ENCODE measurements at places on chromosomes 12 and 14. TPM values are rescaled to one million over a fixed set of nuclear protein-coding genes. Genes with fewer than 3 reads are reported as not detected.

GRCh38 chr12:123089631-123090353, 61.1 kb downstream of the PITPNM2 start:
- no peaks in the 10 kb centered on the region for H3K36me3 ChIP-seq
- H3K4me3 ChIP-seq = no peak overlapping the region
- peaks cover 63% of the 10 kb centered on the region for H3K4me1 ChIP-seq
- peak overlapping the region; percentile 53 for H3K27ac ChIP-seq

- DNase-seq = no peak
- no peaks in the 10 kb centered on the region for H3K4me1 ChIP-seq
- H3K27me3 ChIP-seq = no peaks in the 10 kb centered on the region
- no peak overlapping the region for H3K27ac ChIP-seq
- H3K4me3 ChIP-seq = no peak overlapping the region
Observed at GRCh38 chr12:48446161-48446776, 26.1 kb upstream of the ANP32D start.

DNA sequence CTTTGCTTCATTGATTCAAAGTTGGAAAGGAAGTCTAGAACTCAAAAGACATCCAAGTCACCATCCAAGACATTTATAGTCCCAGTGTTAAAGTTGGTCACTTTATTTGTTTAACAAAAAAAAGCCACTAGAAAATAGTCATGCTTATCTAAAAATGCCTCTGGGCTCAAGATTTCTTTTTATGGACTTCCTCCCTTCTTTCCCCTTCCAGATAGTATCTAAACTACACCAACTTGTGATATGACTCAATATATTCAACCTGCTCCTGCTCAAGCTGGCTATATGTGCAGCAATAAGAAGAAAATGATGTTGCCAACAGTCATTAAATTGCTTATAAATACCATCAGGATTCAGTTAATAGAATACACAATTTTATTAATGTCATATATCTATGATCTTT, 1177.1 kb downstream of the FLRT2 start:
- peaks cover 12% of the 10 kb centered on the region for H3K4me1 ChIP-seq
- H3K4me3 ChIP-seq = no peak overlapping the region
- H3K27ac ChIP-seq = no peak overlapping the region
- no peak for DNase-seq
- no peaks in the 10 kb centered on the region for H3K36me3 ChIP-seq

- no peak overlapping the region for H3K27ac ChIP-seq
- H3K4me3 ChIP-seq = no peak overlapping the region
- H3K4me1 ChIP-seq = no peaks in the 10 kb centered on the region
- DNase-seq = no peak
- no peaks in the 10 kb centered on the region for H3K27me3 ChIP-seq
Observed at GRCh38 chr12:16272222-16272621, 5.3 kb downstream of the SLC15A5 start.

GRCh38 chr12:13379531-13380188, 183.1 kb downstream of the EMP1 start:
- H3K27me3 ChIP-seq = no peaks in the 10 kb centered on the region
- H3K4me1 ChIP-seq = no peaks in the 10 kb centered on the region
- no peak overlapping the region for H3K4me3 ChIP-seq

DNA sequence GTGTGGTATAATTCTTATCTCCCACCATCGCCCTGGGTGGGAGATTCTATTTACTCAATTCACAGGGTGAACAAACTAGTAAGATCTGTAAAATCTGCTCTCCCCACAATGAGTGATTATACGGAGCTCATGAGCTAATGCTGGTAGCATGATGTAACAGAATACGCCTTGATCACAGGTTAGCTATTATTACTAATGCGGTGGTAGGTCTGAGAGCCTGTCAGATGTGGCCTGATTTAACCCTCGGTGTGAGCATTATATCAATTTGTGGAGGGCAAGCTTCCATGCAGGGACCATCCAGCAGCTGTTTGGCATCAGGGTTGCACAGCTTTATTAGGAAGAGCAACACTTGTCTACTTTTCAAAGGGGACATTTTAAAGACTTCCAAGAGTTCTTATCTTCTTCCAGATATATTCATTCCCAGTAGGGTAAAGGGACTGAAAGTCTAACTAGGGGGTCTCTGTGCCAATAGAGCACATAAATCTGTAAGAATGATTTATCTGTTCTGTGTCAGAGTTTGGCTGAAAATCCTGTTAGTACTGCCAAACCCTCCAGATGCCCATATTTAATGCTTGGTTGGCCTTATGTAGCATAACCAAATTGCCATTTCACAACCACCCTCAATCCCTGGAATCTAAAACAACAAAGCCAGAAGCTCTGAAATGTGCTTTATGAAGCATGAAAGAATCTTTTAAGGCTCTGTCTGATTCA, 18.7 kb downstream of the TSHR start:
- H3K36me3 ChIP-seq = no peaks in the 10 kb centered on the region
- H3K4me3 ChIP-seq = no peak overlapping the region
- H3K4me1 ChIP-seq = peaks cover 4% of the 10 kb centered on the region
- no peak for DNase-seq

- H3K4me3 ChIP-seq = no peak overlapping the region
- no peak overlapping the region for H3K27ac ChIP-seq
- H3K27me3 ChIP-seq = no peaks in the 10 kb centered on the region
Observed at GRCh38 chr14:99174770-99175319, 97.2 kb downstream of the BCL11B start.

DNA sequence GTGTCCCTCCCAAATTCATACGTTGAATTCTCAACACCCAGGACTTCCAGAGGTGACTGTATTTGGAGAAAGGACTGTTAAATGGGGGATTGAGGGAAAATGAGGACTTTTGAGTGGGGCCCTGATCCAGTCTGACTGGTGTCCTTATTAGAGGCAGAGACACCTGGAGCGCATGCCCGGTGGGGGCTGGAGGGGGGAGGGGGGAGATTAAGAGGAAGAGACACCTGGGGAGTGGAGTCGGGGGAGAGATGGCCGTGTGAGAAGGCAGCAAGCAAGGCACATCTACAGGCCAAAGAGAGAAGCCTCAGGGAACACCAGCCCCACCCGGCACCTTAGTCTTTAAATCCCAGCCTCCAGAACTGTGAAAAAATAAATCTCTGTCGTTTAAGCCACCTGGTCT, 209.7 kb downstream of the SLC41A2 start:
- no peaks in the 10 kb centered on the region for H3K36me3 ChIP-seq
- no peak overlapping the region for H3K4me3 ChIP-seq
- H3K4me1 ChIP-seq = no peaks in the 10 kb centered on the region

- no peaks in the 10 kb centered on the region for H3K27me3 ChIP-seq
- H3K36me3 ChIP-seq = no peaks in the 10 kb centered on the region
- no peak overlapping the region for H3K4me3 ChIP-seq
- H3K27ac ChIP-seq = no peak overlapping the region
- peaks cover 2% of the 10 kb centered on the region for H3K4me1 ChIP-seq
Observed at GRCh38 chr12:8678661-8679111, 16.1 kb upstream of the MFAP5 start.

GRCh38 chr12:89882050-89882449, 173.4 kb upstream of the ATP2B1 start:
- H3K27me3 ChIP-seq = no peaks in the 10 kb centered on the region
- H3K27ac ChIP-seq = no peak overlapping the region
- no peak overlapping the region for H3K4me3 ChIP-seq

- no peak for DNase-seq
- no peak overlapping the region for H3K27ac ChIP-seq
- H3K27me3 ChIP-seq = no peaks in the 10 kb centered on the region
Observed at GRCh38 chr14:66365388-66365787, 120.8 kb upstream of the CCDC196 start.

GRCh38 chr12:31234053-31234840, 91.7 kb downstream of the SINHCAF start:
- H3K27ac ChIP-seq = no peak overlapping the region
- peak; percentile 20 for DNase-seq
- no peak overlapping the region for H3K4me3 ChIP-seq
- no peaks in the 10 kb centered on the region for H3K36me3 ChIP-seq
- peaks cover 15% of the 10 kb centered on the region for H3K4me1 ChIP-seq

GRCh38 chr12:121974026-121974985, 47.4 kb upstream of the BCL7A start:
- no peak overlapping the region for H3K27ac ChIP-seq
- DNase-seq = no peak

- no peak for DNase-seq
- H3K36me3 ChIP-seq = no peaks in the 10 kb centered on the region
- H3K27ac ChIP-seq = no peak overlapping the region
- H3K4me1 ChIP-seq = peaks cover 5% of the 10 kb centered on the region
- no peak overlapping the region for H3K4me3 ChIP-seq
- no peaks in the 10 kb centered on the region for H3K27me3 ChIP-seq
Observed at GRCh38 chr12:21676776-21677175, 19.1 kb upstream of the LDHB start.

- H3K4me1 ChIP-seq = peaks cover 30% of the 10 kb centered on the region
- no peak for DNase-seq
- peak overlapping the region; percentile 36 for H3K4me3 ChIP-seq
- H3K27me3 ChIP-seq = no peaks in the 10 kb centered on the region
- H3K27ac ChIP-seq = peak overlapping the region; percentile 75
Observed at GRCh38 chr12:14394317-14395073, 29.0 kb downstream of the ATF7IP start.

DNA sequence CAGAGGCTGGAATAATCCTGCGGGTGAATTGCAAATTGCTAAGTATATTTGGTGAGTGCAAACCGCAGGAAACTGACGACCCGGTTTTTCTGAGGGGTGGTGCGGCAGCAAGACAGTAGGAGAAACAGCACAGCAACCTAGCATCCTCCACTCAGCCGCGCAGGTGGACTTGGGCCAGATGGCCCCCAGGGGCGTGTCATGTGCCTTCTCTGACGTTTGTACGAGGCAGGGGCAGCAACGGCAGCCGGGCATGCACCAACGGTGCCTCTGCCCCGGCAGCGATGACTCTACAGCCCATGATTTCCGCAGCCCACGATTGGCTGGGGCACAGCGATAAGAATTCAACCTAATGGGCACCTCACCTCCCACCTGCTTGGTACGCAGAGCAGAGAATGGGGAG, 11.1 kb upstream of the CLEC2A start:
- no peak overlapping the region for H3K27ac ChIP-seq
- H3K36me3 ChIP-seq = no peaks in the 10 kb centered on the region
- no peaks in the 10 kb centered on the region for H3K27me3 ChIP-seq
- no peak for DNase-seq
- H3K4me1 ChIP-seq = no peaks in the 10 kb centered on the region

DNA sequence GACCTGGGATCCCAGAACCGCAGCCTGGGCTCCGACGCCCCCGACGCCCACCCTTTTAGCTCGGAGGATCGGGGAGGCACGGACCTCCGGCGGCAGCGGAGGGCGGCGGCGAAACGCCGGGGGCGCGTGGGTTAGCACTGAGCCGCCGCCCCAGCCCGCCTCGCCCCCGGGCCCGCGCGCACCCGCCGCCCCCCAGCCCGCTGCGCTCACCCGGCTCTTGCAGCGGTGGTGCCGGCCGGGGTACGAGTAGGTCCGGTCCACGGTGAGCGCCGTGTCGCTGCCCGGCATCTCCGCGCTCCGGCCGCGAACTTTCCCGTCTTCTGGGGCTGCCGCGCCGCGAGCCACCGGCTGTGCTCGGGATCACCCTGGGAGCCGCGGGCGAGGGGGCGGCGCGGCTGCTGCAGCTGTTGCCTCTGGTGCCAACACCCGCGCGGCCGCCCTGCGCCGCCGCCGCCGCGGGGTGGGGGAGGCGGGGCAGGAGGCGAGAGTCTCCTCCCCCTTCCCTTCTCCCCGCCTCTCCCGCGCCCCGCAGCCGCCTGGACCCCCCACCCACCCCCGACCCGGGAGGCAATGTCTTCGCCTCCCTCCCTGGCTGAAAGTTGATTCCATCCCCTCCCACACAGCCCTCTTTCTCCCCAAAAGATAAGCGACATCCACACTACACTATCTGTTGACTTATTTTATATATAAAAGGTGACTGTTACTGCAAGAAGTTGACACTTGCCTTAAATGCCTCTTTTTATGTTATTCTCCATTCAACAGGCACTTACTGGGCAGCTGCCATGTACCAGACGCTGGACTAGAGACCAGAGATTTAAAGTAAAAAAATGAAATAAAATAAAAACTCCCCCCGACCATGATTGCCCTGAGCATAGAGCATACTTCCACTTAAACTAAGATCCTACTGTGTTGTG, at the start of gene TMCC3:
Gene TMCC3 (minus strand): TSS at position 415 of the 914 bp plus-strand sequence. CDS start 127 bp downstream, at position 288.
- H3K27me3 ChIP-seq = no peaks in the 10 kb centered on the region
- H3K27ac ChIP-seq = peak within 1 kb of the TSS; percentile 61
- DNase-seq = no peak
- H3K4me1 ChIP-seq = peaks cover 5% of the 10 kb centered on the region
- peak within 1 kb of the TSS; percentile 32 for H3K4me3 ChIP-seq

- no peak overlapping the region for H3K4me3 ChIP-seq
- H3K27ac ChIP-seq = no peak overlapping the region
- no peaks in the 10 kb centered on the region for H3K36me3 ChIP-seq
- no peak for DNase-seq
- no peaks in the 10 kb centered on the region for H3K27me3 ChIP-seq
Observed at GRCh38 chr14:58978343-58978742, 210.1 kb upstream of the DAAM1 start.

- H3K27ac ChIP-seq = no peak overlapping the region
- DNase-seq = no peak
- no peaks in the 10 kb centered on the region for H3K4me1 ChIP-seq
- no peak overlapping the region for H3K4me3 ChIP-seq
- no peaks in the 10 kb centered on the region for H3K36me3 ChIP-seq
Observed at GRCh38 chr12:68565391-68565903, 45.3 kb upstream of the RAP1B start.

DNA sequence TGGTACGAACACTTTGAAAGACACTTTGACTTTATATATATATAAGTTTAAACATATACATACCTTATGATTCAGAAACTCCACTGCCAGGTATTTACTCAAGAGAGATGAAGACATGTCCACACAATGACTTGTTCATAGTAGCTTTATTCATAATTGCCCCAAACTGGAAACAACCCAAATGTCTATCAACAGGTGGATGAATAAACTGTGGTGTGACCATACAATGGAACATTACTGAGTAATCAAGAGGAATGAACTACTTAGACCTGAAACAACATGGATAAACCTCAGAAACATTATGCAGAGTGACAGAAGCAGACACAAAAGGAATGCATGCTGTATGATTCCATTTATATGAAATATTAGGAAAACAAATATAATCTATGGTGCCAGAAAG, 71.1 kb downstream of the PPP1R36 start:
- H3K4me1 ChIP-seq = no peaks in the 10 kb centered on the region
- no peaks in the 10 kb centered on the region for H3K27me3 ChIP-seq
- H3K36me3 ChIP-seq = no peaks in the 10 kb centered on the region
- no peak for DNase-seq
- H3K4me3 ChIP-seq = no peak overlapping the region
- H3K27ac ChIP-seq = no peak overlapping the region

SERPINA6 gene
- total RNA-seq = 330 TPM

RESF1 gene
- total RNA-seq = 69.7 TPM

LALBA gene
- total RNA-seq = not detected

RARG gene
- total RNA-seq = 2.7 TPM

IFI27 gene
- 12.7 TPM for total RNA-seq

BTBD7 gene
- 14.2 TPM for total RNA-seq

KLHL33 gene
- 0.17 TPM for total RNA-seq

CATSPERB gene
- total RNA-seq = not detected

KCNJ8 gene
- total RNA-seq = 44.2 TPM

ACRBP gene
- total RNA-seq = 1.5 TPM

MYF6 gene
- total RNA-seq = not detected

CLEC2A gene
- total RNA-seq = not detected

SERPINA9 gene
- not detected for total RNA-seq

Data from liver (tissue), 10 donors.